ENCODE measurements at places on chromosomes 5 and 9. TPM values are rescaled to one million over a fixed set of nuclear protein-coding genes. Genes with fewer than 3 reads are reported as not detected.

GRCh38 chr9:137866226-137867141 is 11.1 kb upstream of the CACNA1B start:
- H3K27ac ChIP-seq: no peak overlapping the region
- H3K27me3 ChIP-seq: peaks cover 3% of the 10 kb centered on the region
- DNase-seq: no peak
- no peak overlapping the region for H3K4me3 ChIP-seq
- H3K36me3 ChIP-seq: no peaks in the 10 kb centered on the region

The SLC45A2 gene
- not detected for total RNA-seq

The KLF4 gene
- 0.20 TPM for total RNA-seq

- H3K4me1 ChIP-seq: peaks cover 84% of the 10 kb centered on the region
- DNase-seq: no peak
- H3K27ac ChIP-seq: peak overlapping the region; percentile 85
- H3K27me3 ChIP-seq: no peaks in the 10 kb centered on the region
- H3K36me3 ChIP-seq: peaks cover 22% of the 10 kb centered on the region
Measured at GRCh38 chr5:132467287-132467984, 23.1 kb downstream of the IRF1 start.

- no peak for DNase-seq
- no peaks in the 10 kb centered on the region for H3K4me1 ChIP-seq
- no peaks in the 10 kb centered on the region for H3K36me3 ChIP-seq
- H3K27me3 ChIP-seq: no peaks in the 10 kb centered on the region
- H3K27ac ChIP-seq: no peak overlapping the region
- H3K4me3 ChIP-seq: no peak overlapping the region
Measured at GRCh38 chr5:167870055-167870454, 421.4 kb upstream of the WWC1 start.

DNA sequence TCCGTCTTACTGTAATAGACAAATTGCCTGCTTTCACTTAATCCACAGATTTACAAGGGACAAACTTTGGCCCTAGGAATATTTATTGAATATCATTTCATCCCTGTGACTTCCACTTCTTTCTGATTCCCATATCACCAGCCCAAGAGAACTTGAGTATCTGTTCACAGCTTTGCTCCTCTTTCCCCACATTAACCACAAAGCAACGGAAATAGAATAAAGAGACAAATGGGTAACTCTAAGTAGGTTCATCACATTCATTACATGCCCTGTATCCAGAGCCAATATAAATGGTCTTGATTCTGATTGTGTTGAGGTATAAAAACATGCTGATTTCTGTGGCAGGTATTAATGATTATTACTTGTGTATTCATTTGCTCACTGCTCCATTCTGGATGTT is 41.9 kb downstream of the TMEM252 start:
- H3K36me3 ChIP-seq: no peaks in the 10 kb centered on the region
- H3K4me1 ChIP-seq: peaks cover 2% of the 10 kb centered on the region

- H3K36me3 ChIP-seq: no peaks in the 10 kb centered on the region
- peaks cover 4% of the 10 kb centered on the region for H3K4me1 ChIP-seq
- H3K27me3 ChIP-seq: peaks cover 26% of the 10 kb centered on the region
- no peak overlapping the region for H3K4me3 ChIP-seq
Measured at GRCh38 chr5:588406-588995, 23.6 kb upstream of the CEP72 start.

DNA sequence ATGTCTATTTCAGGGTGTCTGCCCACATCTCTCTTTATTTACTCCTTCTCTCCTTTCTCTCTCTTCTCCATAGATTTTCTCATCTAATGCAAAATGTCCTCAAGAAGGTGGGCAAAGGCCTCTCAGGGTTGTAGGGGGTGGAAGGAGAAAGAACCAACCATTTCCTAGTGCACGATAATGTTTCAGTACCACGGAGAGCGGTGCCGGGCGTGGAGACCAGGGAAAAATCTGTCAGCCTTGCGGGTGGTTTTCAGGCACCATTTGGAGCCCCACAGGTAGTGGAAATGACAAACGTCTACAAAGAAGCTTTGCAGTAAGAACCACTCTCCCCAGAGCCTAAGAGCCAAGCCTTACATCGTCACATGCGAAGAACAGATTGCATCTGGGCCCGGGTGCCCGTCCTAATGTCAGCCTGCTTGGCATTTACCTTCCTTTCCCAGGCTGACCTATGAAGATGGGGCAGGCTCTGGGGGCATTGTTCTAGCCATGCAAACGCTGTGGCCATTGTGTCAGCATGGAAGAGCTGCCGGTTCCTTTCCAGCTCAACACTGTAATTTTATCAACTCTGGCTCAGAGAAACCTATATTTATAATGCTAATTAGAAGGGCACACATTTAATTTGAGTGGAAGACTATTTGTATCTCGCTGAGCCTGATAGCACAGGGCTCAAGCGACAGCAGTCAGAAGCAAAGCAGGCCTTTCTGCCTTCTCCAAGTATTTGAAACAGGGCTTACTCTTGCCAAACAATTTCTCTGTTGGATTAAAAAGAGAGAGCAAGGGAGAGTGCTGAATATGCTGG is 430.1 kb upstream of the WWC1 start:
- H3K4me1 ChIP-seq: no peaks in the 10 kb centered on the region
- H3K36me3 ChIP-seq: no peaks in the 10 kb centered on the region
- H3K4me3 ChIP-seq: no peak overlapping the region
- H3K27ac ChIP-seq: no peak overlapping the region
- H3K27me3 ChIP-seq: no peaks in the 10 kb centered on the region

Data from activated naive CD8-positive, alpha-beta T cell treated with anti-CD3 and anti-CD28 coated beads, Interleukin-2, amount 10 ng/mL, durations not matched to agents 7 days and 5 days (primary cell).